ENCODE measurements at places on chromosomes 3 and 15.

GRCh38 chr15:85788771-85789495, 5.8 kb downstream of the KLHL25 start:
- no peak for DNase-seq

- no peak for DNase-seq
These were observed 116.7 kb downstream of the ADCY5 start for GRCh38 chr3:123332124-123332641.

DNA sequence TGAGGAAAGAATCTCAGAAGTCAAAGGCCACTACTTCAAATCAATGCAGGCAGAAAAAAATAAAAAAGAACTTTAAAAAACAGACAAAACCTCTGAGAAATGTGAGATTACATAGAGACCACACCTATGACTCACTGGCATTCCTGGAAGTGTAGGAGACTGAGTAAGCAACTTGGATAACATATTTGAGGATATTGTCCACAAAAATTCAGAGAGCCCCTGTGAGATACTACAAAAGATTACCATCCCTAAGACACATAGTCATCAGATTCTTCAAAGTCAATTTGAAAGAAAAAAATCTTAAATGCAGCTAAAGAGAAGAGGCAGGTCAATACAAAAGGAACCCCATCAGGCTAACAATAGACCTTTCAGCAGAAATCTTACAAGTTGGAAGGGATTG, 887.3 kb downstream of the NTRK3 start:
- DNase-seq = no peak

GRCh38 chr15:42057799-42058646, 36.3 kb downstream of the PLA2G4D start:
- DNase-seq = no peak

GRCh38 chr3:9820946-9821345, 10.9 kb downstream of the TTLL3 start:
- DNase-seq = no peak

DNA sequence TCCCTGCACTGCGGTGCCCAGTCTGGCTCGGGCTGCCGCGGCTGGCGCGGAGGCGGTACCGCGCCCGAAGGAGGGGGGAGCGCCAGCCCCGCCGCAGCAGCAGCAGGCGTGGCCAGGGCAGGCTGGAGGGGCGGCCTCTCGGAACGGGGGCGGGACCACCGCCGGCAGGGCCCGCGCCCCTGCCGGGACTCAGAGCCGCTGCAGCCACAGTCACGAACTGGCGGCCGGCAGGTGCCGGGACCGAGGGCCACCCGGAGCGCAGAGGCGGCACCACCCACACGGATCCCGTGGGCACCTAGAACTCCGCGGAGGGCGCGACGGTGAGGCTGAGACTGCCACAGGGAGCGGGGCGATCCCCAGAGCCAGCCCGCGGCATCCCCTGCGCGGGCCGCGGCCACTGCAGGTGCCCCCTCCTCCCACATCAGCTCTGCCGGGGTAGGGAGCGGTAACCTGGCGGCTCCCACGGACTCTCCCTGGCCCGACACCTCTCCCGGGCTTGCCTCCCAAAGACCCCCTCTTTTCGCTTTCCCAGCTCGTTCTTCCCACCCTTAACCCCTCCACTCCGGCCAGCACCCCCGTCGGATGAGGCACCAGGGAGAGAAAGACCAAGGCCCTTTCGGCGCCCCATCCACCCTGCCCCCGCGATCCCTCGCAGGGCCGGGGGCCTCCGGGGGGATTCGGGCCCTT, at the start of gene VWA5B2:
Gene VWA5B2, plus strand, starts transcription at position 192 of the 687 bp plus-strand sequence. CDS start 944 bp downstream, outside the sequence.
- DNase-seq = peak; percentile 99

DNA sequence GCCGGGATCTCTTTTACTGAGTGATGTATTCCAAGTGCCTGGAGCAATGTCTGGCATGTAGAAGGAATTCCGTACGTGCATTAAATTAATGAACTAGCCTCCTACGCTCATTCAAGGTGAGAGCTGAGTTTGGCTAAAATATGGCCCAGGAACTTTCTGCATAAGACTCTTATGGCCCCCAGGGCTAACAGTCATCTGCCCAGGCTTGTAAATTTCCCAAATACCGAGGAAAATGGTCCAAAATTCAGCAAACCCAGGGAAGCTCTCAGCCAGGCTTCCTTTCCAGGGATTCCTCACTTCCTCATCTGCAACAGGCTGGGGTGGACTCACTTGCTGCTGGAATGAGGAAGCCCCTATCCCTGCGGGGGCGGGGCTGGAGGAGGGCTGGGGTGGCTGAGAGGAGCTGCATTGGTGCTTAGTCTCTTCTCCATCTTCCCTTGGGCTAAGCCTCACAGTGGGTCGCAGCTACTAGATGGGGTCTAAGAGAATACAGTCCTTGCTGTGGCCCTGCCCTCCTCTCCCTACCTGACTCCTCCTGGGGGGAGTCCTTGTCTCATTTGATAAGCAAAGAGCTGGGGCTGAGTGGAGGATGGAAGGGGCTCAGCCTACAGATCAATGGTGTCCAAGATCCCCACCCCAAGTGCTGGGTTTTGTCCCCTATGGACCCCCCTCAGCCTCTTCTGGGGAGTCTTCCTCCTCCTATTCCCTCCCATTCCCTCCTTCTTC, 28.5 kb upstream of the APOD start:
- DNase-seq = no peak

DNA sequence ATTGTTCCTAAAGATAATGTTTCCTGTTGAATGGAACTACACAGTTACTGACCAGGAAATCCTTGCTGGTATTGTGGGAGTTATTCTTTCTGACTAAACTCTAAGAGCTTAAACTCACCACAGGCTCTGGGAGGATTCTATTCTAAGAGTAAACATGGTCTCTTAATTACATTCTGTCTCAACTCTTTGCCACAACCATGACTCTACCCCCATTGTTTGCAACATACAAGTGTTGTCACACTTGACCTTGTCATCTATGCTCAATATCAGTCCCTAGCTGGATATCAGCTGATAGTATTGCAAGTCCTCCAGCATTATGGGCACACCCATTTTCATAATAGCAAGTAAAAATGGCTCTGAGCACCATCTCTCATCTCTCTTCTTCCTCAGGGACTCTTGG, 29.6 kb upstream of the SECISBP2L start:
- DNase-seq = no peak

DNA sequence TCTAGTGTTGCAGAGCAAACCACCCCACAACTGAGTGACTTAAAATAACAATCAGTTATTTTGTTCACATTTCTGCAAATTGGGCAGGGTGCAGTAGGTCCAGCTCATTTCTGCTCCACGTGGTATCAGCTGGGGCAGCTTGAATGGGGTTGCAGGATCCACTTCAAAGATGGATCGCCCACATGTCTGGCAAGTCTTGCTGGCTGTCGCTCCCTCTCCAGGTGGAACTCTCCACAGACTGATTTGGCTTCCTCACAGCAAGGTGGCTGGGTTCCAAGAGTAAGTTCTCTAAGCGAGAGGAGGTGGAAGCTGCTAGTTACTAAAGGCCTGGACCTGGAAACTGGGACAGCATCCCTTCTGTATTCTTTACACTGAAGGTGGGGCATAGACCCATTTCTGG, 213.3 kb downstream of the SLC9A9 start:
- no peak for DNase-seq

- no peak for DNase-seq
These were observed 20.2 kb downstream of the ATOSA start for GRCh38 chr15:52658955-52659354.

- no peak for DNase-seq
These were observed 28.0 kb upstream of the IL16 start for GRCh38 chr15:81168644-81169043.

GRCh38 chr3:113832477-113833164, 6.0 kb upstream of the GRAMD1C start:
- DNase-seq = no peak

DNA sequence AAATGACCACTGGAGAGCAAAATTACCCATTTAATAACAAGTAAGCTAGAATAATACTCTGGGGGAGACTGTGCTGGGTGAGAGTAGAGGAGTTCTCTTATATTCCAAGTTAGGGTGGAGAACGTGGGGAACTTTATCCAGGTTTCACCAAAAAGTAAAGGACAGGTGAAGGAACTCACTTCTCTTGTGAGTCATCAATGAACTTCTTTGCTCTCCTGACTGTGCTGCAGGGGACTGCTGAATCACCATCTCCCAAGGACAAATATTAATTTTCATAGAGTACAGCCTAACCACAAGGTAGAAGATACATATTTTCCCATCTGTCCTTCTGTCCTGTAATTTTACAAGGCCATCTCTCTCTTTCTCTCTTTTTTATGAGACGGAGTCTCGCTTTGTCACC, 8.3 kb upstream of the PDCD6IP start:
- DNase-seq = no peak

- DNase-seq = no peak
These were observed 752.0 kb upstream of the GRM7 start for GRCh38 chr3:6108957-6109356.

DNA sequence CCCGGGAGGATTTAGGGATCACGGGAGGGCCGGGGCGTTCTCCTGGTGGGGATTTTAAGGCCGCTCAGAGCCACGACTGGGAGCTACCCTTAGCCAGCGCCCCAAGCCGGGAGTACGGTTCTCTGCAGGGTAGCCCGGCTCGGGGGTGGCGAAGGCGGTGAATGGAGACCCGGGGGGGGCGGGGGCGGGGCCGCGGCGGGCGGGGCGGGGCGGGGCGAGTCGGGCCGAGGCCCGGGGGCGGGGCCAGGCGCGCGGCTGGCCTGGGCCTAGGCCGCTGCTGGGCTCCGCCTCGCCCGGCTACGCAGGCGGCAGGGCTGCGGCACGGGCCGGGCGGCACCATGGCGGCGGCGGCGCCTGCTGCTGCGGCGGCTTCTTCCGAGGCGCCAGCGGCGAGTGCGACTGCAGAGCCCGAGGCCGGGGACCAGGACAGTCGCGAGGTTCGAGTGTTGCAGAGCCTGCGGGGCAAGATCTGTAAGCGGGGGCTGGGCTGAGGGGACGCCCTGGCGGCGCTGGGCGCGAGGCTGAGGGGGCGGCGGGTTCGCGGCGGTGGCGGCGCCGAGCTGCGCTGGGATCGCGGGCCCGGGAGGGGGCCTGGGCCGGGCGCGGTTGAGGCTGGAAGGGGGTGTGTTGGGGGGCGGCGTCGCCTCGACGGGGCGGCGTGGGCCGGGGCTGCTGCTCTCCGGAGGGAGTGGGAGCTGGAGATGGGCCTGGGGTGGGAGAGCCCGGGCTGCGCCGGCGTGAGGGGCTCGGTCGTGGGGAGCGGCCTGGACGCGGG, at the start of gene RASA2:
Gene RASA2, plus strand, starts transcription at position 282 of the 775 bp plus-strand sequence. Its CDS starts 57 bp downstream, at position 339.
- DNase-seq = peak; percentile 70

DNA sequence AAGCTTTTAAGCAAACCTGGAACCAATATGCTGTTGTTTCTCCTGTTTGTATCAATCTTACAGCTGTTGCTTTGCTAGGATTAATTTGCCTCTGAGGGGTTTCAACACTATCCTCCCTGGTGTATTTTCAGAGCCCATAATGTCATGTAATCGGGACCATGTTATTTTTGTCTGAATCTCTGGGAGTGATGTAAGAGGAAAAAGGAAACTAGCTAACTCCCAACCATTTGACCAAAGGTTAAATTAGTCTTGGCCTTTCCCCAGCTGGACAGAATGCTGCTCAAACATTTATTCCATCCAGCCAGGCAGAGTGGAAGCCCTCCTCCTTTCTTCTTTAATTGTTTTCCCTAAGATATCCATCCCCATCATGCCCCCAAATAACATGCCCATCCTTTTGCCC, 142.2 kb downstream of the ALDH1A2 start:
- no peak for DNase-seq

- DNase-seq = no peak
These were observed 19.4 kb upstream of the NFKBIZ start for GRCh38 chr3:101829874-101830273.

GRCh38 chr3:183158551-183159006, 4.0 kb downstream of the LAMP3 start:
- DNase-seq = peak; percentile 79

GRCh38 chr15:65106011-65106590, 8.9 kb downstream of the UBAP1L start:
- DNase-seq = no peak

DNA sequence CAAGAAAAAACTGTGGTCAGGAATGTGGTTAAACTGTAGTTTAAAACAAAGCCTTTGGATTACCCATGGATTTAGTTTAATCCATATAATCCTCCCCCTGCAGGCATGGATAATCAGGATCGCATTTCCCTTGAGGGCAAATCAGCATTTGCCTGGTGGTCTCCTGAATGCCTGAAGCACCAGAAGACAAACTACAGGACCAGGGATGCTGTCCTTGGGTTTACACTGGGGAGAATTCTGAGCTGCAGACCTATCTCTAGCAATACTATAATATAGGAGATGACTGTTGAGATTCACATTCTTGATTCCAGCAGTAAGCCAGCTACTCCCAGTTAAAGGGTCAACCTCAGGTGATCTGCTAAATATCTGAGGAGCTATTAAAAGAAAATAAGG, 10.6 kb downstream of the PIK3CB start:
- DNase-seq = no peak

DNA sequence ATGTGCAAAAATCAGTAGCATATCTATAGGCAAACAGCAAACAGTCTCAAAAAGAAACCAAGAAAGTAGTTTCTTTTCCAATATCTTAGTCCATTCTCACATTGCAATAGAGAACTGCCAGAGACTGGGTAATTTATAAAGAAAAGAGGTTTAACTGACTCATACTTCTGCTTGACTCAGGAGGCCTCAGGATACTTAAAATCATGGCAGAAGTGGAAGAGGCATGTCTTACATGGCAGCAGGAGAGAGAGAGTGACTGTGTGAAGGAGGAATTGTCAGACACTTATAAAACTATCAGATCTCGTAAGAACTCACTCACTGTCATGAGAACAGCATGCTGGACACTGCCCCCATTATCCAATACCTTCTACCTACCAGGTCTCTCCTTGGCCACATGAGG, 327.9 kb upstream of the EPHA3 start:
- no peak for DNase-seq

- DNase-seq = no peak
These were observed 833 bp upstream of the SLC22A13 start for GRCh38 chr3:38264779-38265178.

DNA sequence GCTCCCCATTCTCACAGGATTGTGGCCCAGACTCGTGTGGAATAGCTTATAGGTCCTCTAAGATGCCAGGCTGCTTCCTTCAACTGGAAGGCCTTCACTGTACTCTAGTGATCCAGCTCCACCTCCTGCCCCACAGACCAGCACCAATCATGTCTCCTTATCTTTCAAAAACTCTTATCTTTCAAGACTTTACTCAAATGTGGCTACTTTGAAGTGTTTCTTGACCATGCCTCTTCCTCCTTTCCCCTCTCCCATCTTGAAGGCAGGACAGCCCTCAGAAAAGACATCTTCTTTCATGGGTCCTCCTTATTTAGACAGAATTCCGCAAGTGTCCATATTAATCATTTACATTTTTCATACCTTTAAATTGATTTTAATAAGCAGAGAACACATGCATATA, 142.3 kb downstream of the CHST2 start:
- DNase-seq = no peak

DNA sequence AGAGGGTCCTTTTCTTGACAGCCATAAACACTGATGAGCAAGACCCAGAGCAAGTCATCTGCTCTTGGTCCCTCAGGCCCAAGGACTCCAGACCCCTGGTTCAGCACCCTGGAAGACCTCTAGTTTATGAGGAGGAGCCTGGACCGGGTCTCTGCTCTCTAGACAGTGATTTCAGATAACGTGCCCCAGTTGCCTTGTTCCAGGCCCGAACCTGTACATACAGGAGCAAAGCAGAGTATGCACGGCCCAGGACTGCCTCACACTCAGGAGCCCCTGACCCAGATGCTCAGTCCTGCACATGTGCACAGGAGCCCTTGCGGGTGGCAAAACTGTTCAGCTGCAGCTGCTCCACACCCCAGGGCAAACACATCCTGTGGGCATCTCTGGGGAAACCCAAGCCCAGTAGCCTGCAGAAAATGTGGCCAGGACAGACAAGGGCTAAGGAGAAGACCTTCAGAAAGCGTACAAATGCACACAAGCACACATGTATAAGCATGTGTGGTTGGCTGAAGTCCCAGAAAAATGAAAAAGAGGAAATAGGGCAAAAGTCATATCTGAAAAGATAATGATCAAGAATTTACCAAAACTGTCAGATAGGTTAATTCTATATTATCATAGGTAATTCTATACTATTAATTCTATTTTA, 59.9 kb upstream of the CORO2B start:
- no peak for DNase-seq
